ENCODE measurements at places on chromosomes 13 and 19.
A peak's percentile ranks its signal among the peaks of the same experiment; 100 is the strongest.

DNA sequence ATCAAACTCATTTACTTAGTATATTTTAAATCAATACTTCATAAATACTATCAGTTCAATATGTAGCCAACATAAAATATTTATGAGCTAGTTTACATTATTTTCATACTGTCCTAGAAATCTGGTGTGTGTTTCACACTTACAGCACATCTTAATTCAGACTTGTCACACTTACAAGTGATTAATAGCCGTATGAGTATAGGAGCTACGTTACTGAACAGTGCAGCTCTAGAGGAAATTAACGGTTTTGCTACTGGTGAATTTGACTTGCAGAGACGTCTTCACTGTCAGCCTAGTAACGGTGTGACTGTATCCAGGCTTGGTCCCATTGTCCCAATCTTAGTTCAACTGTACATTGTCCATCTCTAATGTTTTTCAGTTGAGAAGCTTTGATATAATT lies 33.7 kb upstream of the POSTN start:
- no peak for DNase-seq

DNA sequence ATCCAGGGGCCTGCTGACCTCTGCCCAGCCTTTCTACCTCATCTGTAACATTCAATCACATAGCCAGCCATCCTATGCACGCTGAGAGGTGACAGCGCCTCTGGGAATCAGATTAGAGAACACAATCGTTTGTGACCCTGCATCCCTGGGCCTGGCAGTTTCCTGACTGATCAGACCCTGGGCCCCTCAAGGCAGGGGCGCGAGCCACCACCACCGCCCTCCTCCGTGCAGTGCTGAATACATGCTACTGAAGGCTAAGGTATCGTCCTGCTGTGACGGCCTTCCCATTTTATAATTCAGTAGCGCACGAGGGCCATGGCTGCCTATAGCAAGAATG lies 1.3 kb downstream of the TMTC4 start:
- no peak for DNase-seq

DNA sequence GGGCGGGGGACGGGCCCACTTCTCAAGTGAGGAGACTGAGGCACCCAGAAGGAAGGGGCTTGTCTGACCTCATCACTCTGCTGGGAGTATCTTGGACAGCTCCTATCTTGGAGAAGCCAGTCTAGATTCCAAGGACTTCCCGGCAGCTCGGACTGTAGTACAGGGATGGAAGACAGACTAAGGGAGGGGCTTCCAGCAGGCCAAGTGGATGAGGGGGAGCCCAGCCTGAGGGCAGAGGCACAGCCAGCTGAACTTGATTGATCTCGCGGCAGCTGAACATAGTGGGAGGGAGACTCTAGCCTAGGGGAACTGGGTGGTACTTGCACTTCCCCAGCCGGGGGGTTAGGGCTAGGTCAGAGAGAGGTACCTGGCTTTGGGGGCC lies 711 bp downstream of the CILP2 start:
- DNase-seq, result no peak

- no peak for DNase-seq
These were observed 47.1 kb upstream of the MRI1 start for GRCh38 chr19:13717194-13717643.

- no peak for DNase-seq
These were observed 55.7 kb upstream of the MEDAG start for GRCh38 chr13:30850204-30850866.

DNA sequence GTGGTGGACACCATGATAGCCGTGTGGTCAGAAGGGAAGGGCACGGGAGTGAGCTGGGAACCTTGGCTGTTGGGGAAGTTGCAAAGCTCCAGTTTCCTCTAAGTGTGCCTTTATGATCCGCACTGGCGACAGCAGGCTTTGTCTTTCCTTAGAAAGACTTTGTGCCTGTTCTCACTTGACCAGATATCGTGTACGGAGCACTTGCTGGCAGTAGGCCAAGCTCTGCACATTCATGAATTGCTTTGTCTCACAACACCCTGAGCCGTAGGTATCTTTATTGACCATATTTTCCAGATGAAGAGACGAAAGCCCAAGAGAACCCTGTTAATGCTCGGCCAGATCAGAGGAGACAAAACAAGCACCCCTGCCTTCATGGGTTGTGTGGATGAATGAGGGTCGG lies 15.1 kb downstream of the CUL4A start:
- no peak for DNase-seq

DNA sequence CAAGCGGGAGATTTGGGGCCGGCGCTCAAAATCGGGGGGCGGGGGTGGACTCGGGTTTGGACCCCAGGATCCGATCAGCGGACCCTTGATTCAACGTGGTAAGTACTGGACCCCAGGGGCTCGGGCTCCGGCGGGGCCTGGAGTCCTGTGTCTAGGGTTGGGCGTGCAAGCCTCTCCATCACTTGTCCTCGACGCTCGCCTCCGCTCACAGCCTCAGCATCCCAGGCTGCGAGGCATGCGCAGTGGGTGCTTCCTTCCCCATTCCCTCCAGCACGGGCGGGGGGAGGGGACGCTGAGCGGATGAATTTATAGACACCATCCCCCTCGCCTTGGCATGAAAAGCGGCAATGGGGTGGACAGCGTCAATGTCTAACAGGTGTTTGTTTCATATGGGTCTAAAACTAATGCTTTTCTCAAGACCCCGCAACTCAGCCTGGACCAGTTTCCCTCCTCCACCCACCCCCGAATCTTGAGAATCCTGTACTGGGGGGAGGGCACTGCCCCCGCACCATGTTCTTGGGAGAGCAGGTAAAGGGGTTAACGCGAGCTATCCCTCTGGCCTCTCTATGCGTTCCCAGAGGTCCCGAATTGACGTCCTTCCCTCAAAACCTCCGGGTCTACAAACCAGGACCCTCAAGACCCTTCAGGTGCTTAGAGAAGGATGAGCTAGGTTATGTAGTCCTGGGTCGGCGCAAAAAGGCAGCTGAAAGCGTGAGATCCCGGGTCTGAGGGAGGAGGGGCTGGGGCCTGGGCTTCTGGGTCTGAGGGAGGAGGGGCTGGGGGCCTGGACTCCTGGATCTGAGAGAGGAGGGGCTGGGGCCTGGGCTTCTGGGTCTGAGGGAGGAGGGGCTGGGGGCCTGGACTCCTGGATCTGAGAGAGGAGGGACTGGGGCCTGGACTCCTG lies 579 bp downstream of the CPT1C start:
- peak; percentile 65 for DNase-seq

- no peak for DNase-seq
These were observed 59.9 kb downstream of the TBC1D4 start for GRCh38 chr13:75422028-75422427.

- DNase-seq, result no peak
These were observed 24.1 kb upstream of the CEACAM1 start for GRCh38 chr19:42552086-42553065.

DNA sequence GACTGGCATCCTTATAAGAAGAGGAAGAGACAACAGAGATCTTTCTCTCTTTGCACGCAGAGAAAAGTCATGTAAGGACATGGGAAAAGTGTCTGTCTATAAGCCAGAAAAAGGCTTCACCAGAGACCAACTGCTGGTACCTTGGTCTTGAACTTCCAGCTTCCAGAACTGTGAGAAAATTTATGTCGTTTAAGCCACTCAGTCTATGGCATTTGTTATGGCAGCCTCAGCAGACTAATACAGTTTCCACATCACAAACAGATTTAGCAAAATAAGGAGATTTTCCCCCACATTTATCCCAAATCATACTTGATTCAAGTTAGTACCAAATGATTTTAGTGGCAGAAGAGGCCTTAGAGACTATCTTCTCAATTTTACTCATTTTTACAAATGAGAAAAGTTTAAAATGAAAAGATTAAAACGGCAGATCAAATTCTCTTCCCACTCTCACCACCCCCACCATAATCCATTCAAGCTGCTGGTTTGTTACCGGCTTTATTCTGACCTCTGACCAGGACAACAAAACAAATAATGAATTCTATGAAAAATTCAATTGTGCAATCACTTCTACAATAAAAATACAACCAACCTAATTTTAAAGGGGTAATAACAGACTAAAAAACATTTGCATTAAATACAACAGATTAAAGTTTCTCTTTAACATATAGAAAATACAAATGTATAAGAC lies 316.3 kb downstream of the TBC1D4 start:
- DNase-seq, result no peak

- no peak for DNase-seq
These were observed 414.8 kb downstream of the GPC5 start for GRCh38 chr13:91813253-91813652.

DNA sequence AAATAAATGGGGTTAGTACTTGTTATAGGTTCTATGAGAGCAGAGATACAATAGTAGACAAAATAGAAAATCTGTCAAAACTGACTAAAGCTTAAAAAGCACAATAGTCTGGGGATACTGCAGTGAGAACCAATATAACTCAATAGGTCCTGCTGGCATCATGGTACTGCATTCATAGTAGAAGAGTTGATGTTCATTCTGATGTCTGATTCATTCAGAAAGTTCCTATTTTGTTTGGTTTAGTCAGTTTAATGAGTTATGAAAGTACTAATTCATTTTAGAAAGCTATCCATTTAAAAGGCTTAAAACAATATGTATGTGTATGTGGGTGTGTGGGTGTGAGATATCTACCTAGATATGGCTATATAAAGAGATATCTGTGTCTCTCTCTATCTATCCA lies 152.8 kb downstream of the LHFPL6 start:
- DNase-seq, result no peak

GRCh38 chr13:106941779-106942178 lies 373.8 kb upstream of the ARGLU1 start:
- no peak for DNase-seq

GRCh38 chr13:32261567-32261966 lies 53.6 kb downstream of the ZAR1L start:
- no peak for DNase-seq

DNA sequence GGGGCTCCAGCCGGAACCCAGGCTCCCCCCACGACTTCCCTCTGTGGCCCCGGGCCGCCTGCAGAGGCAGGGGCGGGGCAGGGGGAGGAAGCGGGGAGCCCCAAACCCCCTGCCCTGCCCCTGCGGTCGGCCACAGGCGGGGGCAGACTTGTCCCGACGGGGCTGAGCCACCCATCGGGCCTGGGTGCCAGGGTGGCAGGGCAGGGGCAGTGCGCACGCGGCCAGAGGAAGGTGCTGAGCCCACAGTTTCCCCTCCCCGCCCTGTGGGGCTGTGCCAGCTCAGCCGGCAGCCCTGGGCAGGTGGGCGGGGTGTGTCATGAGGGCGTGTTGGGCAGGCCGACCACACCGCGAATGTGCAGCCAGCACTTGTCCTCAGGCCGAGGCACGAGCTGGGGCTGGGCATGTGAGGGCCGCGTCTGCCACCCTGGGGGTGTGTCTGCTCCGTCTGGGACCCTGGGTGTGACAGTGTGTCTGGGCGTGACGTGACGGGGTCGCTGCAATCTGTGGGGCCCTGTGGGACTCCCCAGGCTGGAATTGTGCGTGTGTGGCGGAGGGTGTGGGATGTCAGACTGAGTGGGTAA lies 17.7 kb downstream of the CCDC97 start:
- DNase-seq, result peak; percentile 82

All from CD4-positive, alpha-beta T cell treated with Interleukin-6 for 4 hours (primary cell).